SW 1271 (cell line): ENCODE measurements at places on chromosomes 2 and 18.

DNA sequence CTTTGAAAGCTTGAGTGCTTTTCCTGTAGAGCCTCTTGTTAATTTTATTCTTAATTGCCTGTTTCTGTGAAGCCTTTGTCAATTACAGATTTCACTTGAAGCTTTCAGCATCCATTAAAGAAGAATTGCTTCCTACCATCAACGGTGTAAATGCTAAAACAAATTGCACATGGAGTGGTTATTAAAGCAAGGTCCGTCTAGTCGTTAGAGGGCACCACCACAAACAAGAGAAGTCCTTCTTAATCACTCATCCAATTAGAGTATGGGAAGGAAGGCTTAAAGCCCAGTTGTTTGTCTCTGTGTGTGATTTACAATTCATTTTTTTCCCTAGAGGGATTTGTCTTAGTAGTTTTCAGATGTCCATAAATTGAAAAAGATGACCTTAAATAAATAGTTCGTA is 1.6 kb downstream of the KCNJ3 start:
- no peak for DNase-seq

DNA sequence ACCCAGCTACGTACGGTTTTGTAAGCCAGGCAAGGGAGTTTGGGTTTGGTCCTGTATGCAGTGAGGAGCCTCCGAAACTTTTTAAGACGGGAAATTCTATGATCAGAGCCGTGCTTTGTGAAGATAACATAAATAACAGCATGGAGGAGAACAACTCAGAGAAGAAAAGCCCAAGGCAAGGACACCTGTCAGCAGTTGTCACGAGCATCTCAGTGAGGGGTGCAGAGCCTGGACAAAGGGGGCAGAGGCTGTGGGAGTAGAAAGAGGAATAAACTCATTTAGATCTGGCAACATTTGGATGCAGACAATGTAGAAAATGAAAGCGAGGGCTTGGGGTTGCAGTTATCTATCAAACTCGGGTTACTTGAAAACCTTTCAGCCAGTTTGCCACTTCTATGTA is 64.5 kb downstream of the CAVIN2 start:
- no peak for DNase-seq

GRCh38 chr18:56836173-56836572 is 185.0 kb downstream of the WDR7 start:
- DNase-seq, result no peak

DNA sequence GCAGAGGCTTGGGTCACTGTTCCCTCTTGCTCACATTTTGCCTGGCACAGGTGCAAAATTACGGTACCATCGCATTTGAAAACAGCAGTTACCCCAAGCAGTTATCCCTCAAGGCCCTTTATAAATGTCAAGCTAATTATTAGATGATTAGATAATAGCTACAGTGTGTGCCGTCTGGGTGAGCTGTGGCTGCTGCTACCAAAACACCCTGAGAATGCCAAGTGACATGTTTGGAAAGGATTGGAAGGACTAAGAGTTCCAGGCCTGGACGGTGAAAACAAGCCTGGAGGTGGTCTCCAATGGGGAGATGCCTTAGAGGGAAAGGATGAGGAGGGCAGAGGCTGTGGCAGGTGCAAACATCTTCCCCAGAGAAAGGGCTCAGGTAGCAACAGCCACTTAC is 120.6 kb downstream of the CAPN13 start:
- DNase-seq, result no peak

DNA sequence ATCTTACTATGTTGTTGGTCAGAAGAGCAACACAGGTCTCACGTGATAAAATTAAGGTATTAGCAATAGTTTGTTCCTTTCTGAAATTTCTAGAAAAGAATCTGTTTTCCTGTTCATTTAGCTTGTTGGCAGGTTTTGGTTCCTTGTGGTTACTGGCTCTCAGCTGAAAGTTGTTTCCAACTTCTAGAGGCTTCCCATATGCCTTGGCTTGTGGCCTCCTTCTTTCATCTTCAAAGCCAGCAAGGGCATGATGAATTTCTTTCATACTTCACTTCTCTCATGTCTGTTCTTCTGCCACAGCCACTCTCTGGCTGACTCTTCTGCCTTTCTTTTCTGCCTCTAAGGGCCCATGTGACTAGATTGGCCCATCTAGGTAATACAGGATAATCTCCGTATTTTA is 193.7 kb downstream of the TRIB2 start:
- no peak for DNase-seq

DNA sequence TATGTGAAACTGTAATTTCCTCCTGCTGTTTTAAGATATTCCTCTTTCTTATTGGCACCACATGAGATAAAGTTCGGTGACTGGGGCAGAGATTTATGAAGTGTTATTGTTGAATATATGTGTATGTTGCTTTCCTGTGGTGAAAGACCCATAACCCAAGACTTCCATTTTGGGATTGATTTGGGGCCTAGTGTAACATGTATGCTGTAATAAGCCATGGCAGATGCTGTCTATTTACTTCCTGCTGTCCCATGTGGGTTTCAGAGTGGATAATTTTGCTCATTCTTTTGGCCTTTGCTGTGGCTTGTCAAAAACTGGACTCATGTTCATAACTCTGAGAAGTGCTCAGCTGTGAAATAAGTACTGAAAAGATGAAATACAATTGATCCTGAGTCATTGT is 10.8 kb upstream of the MYO1B start:
- no peak for DNase-seq
